Stimulated activated CD8-positive, alpha-beta memory T cell treated with anti-CD3 and anti-CD28 coated beads, Interleukin-4, amount 100 ng/mL, for 4 hours (primary cell): ENCODE measurements at places on chromosomes 5 and 9.

DNA sequence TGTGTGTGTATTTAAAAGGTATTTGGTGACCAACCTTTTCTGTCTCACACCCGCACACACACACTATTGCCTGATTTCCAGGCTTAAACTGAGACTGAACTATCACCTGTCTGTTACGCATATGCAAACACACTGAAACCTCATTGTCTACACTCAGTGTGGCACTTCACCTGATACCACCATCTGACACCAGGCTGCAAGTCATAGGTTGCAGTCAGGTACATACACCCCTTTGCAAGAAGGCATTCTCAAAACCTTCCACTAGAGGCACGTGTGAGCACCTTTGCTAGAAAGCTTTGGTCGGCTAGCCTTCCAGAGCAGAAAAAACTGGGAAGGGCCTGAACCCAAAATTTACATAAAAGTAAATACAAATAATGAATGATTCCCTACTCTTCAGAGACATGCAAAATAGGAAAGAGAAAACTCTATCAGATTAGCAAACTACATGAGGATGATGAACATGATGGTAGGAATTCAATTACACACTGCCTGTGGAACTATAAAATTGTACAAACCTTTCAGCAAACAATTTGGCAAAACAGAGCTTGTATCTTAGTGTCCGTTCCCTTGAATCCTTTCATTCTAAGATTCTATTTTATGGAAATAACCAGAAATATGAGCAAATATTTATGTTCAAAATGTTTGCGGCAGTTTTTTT is 5.9 kb upstream of the FOXD1 start:
- DNase-seq: no peak

DNA sequence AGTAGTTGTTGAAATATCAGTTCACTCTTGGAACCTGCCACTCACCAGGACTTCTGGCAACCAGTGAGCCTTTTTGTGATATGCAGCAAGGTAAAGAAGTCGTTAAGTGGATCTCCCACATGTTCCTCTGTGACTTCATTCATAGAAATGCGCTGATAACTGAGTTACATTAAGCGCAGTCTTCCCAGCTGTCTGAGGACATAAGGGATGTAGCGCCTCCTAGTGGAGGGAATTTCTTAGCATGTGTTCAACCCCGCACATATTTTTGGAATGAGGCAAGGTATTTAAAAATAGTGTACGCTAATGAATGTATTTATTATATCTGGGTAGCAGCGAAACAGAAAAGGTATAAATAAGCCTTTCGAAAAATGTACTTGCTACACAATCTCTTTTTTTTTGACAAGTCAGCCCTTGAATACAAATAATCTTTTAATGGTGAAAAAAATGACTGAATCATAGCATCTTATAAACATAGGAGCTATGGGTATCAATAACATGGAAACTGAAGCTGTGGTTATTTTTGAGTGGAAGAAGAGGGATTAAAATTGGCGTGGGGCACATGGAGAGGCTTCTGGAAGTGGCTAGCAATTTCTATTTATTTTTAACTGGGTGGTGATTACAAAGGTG is 38.0 kb downstream of the PALM2AKAP2 start:
- DNase-seq: no peak

GRCh38 chr5:137091472-137091871 is 407.7 kb downstream of the SPOCK1 start:
- DNase-seq: no peak

DNA sequence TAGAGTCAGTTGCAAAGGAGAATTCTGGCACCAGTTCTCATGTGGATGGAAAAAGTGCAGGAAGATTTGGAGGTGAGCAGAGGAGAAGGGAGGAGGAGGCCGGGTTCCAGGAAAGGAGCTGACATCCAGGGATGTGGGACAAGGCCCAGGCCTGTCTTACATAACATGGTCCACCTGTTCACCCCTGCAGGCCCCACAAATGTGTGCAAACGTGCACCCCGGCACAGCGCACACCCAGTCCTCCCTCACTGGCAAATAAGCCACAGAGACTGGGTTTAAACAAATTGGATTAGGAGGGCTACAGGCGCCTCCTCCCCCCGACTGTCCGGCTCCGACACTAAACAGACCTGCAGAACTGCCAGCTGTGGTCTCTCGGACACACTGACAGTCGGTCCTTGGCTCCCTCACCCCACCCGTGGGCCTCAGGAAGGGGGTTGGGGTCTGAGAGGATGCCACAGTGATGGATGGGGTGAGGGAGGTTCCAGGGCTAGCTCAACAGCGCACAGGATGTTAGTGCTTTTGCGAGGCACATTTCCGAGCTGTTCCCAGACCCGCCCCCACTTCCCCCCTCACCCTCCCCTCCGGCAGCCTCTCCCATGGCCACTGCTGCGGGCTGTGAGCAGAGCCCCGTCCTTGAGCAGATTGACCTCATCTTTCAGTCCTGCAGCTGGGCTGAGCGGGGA is 43.4 kb upstream of the IL17B start:
- no peak for DNase-seq

DNA sequence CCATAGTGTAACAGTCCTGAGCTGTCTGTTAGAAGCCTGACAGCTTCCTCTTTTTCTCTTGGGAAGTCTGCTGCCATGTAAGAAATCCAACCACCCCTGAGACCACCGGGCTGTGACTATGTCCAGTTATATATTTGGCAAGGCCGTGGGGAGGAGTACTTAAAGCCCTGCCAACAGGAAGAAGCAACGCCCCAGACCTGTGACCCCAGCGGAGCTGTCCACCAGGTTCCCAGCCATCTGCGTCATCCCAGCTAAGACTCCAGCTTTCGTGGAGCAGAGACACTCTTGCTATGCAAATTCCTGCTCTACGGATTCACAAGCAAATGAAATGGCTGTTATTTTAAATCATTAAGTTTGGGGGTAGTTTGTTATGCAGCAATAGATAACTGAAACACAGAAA is 417.3 kb downstream of the TLE4 start:
- no peak for DNase-seq

DNA sequence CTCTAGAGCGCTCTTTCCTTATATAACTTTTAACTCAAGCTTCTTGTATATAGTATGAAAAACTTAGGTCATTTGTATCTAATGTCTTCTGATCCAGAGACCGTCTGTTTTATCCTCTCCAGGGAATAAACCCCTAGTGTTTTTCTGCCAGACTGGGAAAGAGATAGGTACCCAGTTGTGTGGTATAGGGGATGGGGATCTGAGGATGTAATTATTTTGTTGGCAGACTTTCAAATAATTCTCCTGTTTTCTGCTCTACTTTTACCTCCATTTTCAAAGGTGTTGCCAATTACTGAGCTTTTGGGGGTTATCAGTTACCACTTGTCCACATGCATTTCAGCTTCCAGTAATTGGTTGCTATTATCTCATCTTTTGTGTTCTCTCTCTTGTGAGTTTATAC is 17.9 kb downstream of the CCDC171 start:
- no peak for DNase-seq

GRCh38 chr5:139698490-139699146 is 50.5 kb downstream of the CXXC5 start:
- no peak for DNase-seq

GRCh38 chr5:35457912-35458823 is 159.5 kb upstream of the SPEF2 start:
- no peak for DNase-seq

DNA sequence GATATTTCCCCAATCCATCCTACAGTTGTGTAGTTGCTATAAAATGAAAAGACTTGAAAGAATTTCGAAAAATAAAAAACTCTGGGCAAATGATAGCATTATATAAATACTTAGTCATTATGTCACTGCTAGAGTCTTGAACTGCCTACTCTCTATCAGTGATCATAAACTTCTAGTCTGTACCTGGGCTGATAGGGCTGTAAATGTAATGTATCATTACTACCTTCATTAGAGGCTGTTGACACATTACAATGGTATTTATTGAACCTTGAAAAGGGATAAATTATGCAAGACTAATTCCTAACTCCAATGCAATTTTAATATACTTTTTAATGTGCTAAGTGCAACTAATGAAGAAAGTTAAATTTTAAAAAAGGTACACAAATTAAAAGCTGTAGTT is 214.1 kb upstream of the EFNA5 start:
- no peak for DNase-seq

DNA sequence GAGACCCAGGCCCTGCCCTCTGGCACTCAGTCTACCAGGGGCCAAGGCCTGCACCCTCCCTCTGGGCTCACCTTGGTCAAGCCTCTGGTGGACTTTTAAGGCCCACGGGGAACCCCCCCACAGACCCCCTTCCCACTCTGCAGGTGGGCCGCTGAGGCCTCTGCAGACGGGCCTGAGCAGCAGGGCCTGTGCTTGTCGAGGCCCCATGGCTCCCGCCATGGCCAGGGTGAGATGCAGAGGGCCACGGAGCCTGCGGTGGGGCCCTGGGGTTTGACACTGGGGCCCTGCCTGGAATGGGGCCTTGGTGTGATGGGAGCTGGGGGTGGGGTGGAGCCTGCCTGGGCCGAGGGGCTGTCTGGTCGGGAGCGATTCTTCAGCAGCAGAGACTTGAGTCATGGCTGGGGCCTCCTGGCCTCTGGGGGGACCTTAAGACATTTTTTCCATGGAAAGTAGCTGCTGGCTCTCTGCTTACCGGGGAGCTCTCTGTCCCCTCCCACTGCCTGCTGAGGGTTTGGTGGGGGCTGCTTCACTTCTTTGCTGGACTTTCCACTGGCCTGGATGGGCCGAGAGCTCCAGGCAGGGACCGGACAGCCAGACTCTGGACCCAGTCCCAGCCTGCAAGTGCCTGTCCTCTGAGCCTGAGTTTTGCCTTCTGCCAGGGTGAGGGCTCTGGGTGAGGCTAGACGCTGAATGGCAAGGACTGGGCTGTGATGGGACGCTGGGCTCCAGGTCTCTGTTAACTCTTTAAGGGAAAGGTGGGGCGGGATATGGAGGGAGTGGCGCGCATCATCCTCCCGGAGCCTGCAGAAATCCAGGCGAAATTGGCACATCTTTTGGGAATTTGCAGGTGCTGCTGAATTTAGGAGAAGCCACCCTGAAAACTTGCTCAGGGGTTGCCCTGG is 132.2 kb downstream of the RXRA start:
- no peak for DNase-seq

GRCh38 chr9:132166599-132166998 is 4.7 kb downstream of the NTNG2 start:
- no peak for DNase-seq

DNA sequence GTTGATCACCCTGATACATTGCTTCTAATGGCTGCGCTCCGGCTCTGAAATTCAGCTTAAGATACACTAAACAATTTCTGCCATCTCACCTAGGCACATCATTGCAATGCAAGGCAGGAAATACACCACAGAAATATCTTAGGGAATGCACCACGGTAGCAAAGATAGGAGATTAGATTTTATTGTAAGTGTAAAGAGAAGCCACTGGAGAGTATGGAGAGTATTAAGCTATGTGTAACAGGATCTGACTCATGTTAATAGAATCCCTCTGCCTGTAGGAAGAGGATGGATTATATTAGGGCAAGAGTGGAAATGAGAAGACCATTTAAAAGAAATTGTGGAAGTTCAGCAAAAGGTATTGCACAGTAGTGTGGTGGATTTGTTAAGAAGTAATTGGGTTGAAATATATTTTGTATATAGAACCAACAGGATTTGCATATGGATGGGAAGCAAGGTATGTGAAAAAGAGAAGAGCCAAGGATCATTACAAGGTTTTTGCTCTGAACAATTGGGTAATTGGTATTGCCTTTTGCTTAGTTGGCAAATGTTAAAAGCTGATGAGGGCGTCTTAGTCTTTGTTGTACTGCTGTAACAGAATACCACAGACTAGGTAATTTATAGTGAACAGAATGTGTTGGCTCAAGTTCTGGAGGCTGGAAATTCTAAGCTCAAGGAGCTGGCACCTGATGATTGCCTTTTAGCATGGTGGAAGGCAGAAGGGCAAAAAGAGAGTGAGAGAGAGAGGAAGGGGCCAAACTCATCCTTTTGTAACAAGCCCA is 636.1 kb downstream of the PSAT1 start:
- DNase-seq: no peak
